ENCODE measurements at places on chromosomes 13 and 19.

- no peak for DNase-seq
Observed at GRCh38 chr13:26621731-26622401, 64.4 kb downstream of the WASF3 start.

DNA sequence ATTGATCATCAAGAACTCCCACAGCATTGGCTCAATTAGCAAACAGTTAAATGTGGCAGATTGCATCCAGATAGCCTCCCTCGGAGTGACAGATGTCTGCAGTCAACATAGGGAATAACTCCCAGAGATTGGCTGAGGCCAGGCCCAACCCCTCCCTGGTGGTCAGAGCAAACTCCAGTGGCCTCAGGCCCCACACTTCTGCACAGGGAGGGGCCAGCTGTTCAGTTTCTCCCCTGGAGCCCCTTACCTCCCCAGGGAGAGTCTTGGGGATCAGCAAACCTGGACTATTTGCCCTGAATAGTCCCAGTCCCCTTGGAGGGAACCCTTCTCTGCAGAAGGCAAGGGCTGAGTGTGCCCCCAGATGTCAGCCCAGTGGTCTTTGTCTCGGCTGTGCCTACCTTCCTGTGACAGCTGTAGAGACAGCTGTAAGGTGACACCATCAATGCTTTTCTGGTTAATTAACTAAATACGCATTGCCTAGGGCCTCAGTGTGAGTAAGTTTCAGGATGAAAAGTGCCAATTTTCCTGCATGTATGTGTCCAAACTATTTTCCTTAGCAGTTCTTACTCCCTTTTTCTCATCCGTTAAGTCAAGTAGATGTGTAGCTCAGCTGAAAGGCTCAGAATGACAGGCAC lies 102.7 kb upstream of the UQCRFS1 start:
- no peak for DNase-seq

DNA sequence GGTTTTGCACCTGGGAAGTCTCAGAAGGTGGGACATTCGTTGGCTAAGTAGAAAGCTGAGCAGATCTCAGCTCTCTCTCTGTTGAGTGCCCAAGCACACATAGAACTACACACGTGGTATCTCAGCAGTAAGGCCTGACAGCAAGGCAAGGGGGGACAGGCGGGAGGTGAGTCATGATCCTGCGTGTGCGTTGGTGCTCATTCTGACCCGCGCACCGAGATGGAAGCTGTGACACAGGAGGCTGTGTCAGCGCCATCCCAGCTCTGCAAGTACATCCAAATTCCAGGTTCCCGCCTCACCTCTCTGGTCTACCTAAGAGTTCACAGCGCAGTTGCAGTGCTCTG lies 135.7 kb downstream of the USP12 start:
- DNase-seq: no peak

- DNase-seq: no peak
Observed at GRCh38 chr19:45408830-45409556, 2.5 kb downstream of the POLR1G start.

DNA sequence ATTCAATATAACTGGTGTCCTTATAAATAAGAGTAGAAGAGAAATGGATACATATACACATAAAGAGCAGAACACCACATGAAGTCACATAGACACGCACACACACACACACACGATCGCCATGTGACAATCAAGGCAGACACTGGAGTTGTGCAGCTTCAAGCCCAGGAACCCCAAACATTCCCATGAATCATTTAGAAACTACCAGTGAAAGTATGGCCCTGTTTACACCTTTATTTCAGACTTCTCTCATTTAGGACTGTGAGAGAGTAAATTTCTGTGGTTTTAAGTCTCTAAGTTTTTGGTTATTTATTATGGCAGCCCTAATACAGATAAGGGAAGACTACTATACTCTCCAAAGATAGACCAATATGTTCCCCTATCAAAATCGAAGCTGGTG lies 20.4 kb upstream of the TNFSF13B start:
- no peak for DNase-seq

DNA sequence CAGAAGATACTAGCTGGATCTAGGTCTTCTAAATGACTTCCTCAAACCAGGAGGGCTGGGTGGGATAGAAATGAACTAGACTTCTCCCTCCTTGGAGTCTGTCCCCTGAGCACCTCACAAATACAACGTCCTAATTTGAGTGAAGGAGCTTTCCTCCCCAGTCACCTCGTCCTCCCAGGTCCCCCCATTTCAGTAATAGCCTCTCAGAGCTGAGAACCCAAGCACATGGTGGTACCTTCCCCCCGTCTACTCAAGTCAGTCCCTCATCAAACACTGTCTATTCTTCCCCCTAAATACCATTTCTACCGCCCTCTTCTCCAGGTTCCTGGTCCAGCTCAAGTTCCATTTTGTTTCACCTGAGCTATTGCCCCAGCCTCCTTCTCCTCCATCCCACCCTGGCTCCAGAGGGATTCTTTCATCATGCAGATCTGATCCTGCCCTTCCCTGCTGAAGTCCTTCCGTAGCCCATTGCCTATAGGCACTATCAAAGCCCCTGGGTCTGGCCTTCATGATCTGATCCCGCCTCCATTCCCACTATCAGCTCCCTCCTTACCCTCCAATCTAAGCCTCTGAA lies 5.3 kb upstream of the PRKCG start:
- no peak for DNase-seq

- DNase-seq: no peak
Observed at GRCh38 chr19:30630289-30631032, 258.3 kb downstream of the ZNF536 start.

DNA sequence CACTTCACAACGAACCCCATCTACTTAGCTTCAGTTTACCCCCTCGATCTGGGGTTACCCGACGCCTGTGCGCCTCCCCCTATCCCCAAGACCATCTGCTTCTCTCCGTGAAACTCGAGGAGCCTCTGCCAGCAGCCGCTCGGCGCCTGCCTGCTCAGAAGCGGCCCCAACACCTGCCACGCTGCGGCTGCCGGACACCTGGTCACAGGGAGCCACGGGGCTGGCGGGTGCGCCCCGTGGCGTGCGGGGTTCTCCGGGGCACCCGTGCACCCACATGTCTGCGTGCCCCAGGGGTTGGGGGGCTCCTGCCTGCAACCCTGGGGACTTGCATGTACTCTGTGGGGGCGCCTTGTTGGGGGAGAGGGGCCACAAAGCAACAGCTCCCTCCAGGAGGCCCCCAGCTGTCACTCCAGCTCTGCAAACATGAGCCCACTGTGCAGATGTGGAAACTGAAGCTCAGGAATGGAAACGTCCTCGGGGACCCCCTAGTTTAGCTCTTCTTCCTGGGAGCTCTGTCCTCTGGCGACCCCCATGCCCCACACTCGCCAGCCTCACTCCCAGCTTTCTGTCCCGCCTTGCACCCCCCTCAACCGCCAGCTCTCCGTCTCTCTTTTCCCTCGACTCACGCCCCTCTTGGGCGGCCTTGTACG lies 7.0 kb upstream of the SEMA6B start:
- no peak for DNase-seq

DNA sequence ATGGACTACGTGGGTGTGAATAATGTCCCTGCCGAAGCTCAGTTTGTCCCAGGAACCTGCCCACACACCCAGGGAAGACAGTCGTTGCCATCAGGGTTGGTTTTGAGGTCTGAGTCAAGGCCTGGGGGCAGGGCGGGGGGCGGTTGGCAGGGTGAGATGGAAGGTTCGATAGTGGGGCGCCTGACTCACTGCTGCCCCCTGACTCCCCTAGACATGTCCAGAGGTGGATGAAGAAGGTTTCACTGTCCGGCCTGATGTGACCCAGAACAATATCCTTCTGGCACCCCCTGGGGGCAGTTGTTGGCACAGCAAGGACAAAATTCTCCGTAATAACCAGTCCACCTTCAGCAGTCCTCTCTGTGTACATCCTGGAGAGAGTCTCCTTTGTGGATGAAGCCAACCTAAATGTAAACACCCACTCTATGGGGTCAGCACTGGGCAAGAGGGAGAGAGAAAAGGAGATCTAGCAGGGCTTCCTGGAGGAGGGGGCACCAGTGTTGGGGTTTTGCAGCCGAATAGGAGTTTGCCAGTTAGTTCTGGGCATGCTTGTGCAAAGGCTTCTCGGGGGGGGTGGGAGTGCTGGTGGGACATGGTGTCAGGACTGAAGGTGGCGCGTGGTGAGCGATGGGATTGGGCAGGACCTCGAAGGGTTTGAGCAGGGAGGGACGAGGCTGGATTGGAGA lies 19.6 kb upstream of the B3GNT3 start:
- DNase-seq: no peak

GRCh38 chr13:27054760-27055159 lies 116.9 kb downstream of the USP12 start:
- no peak for DNase-seq

DNA sequence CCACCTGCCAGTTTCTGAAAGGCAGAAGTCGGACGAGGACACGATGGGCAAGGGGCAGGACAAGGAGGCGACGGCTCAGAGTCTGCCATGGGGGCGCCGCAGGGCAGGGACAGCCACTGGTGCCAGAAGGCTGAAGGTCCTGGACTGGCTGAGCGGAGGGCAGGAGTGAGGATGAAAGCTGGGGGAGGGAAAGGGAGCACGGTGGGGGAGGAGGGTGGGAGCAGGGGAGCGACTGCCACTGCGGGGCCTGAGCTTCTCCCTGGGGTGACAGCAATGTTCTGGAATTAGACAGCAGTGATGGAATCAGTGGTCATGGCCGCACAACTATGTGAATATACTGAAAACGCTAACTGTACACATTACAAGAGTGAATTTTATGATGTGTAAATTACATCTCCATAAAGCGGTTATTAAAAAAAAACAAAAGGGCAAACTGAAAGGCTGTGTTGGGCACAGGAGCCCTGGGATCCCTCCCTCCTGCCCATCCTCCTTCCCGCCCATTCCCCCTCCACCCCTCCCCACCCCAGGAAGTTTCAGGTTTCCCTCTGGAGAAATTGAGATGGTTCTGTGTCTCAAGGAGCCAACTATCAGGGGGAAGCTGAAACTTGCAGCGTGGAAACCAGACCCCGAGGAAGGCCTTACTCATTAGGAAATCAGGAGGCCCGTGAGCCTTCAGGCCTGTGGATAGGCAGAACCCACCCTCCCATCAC lies 15.9 kb downstream of the MLLT1 start:
- no peak for DNase-seq

- no peak for DNase-seq
Observed at GRCh38 chr19:39248806-39249205, at the start of gene IFNL4. IFNL4 (minus strand) TSS chr19:39248856.

DNA sequence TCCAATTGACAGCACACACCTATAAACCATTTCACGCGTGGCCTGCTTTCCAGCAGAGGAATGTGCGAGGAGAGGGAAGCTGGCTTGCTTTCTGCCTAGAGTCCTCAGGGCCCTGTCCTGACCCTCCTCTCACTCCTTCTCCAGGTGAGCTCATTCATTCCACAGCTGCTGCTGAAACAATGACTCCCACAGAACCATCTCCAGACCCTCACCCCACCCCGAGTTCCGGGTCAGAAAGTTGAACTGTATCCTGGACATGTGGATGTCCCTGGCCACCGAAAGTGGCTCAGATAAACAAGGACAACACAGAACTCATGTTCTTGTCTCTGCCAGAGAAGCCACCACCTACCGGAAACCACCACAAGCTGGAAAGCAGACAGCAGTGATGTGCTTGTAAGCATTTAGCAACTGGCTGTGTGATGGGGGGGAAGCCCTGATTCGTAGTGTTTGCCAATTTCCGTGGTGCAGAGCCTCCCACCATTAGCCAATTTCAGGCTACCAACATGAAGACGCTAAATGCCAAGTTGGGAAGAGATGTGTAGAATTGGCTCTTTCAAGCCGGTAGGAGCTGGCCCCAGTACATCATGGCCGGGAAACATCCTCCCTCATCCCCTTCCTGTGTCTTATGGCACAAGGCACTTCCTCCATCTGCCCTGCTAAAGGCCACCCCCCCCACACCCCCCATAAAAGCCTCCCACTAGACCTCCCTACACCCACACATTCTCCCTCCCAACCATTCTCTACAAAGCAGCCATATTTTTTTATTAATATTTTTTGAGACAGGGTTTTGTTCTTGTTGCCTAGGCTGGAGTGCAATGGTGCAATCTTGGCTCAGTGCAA lies 5.0 kb downstream of the SYCE2 start:
- DNase-seq: no peak

GRCh38 chr13:76672420-76672819 lies 213.8 kb downstream of the KCTD12 start:
- no peak for DNase-seq
